ENCODE measurements at places on chromosomes 5 and 9. TPM values are rescaled to one million over a fixed set of nuclear protein-coding genes. Genes with fewer than 3 reads are reported as not detected.
A peak's percentile ranks its signal among the peaks of the same experiment; 100 is the strongest.

GRCh38 chr9:98099898-98100297 is 19.1 kb downstream of the TRIM14 start:
- no peak for DNase-seq

GRCh38 chr5:42636425-42636824 is 120.2 kb upstream of the CCDC152 start:
- DNase-seq, result no peak

DNA sequence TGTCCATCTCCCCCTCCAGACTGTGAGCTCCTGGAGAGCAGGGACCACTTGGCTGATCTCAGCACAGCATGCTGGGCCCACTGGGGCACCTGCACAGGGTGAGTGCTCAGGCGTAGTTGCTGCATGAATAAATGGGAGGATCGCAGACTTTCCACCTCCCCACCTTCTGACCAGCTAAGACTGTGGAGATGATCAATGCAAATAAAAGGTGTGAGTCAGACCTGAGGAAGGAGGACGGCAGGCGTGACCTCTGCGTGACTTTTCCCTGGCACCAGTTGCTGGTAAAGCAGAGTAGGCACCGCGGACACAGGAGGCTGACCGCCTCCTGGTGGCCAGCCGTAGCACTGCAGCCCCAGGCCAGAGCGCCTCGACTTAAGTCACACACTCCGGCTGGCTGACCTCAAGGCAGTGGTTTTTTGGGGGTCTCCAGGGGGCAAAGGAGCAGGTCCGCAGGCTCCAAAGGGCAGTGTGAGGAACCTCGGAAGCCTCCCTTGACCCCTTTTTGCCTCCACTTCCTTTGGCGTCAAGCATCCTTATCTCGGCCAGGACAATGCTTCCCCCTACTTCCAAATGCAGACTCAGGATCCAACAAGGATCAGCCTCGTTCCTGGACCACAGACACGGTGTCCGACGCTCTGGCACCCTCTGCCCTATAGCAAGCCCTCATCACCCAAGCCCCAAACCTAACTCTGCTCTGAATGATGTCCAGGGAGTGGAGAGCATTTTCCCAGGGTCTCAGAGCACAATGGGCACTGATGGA is 12.7 kb upstream of the TDRD7 start:
- no peak for DNase-seq

The PCDHGA4 gene
- total RNA-seq, result 5.0 TPM

- no peak for DNase-seq
Observed at GRCh38 chr5:61245936-61246335, 83.7 kb upstream of the SMIM15 start.

GRCh38 chr5:98880598-98880997 is 48.2 kb downstream of the CHD1 start:
- no peak for DNase-seq

- DNase-seq, result peak; percentile 27
Observed at GRCh38 chr5:134649163-134649835, 714 bp downstream of the SEC24A start.

GRCh38 chr9:18865542-18865941 is 167.5 kb downstream of the SAXO1 start:
- no peak for DNase-seq

DNA sequence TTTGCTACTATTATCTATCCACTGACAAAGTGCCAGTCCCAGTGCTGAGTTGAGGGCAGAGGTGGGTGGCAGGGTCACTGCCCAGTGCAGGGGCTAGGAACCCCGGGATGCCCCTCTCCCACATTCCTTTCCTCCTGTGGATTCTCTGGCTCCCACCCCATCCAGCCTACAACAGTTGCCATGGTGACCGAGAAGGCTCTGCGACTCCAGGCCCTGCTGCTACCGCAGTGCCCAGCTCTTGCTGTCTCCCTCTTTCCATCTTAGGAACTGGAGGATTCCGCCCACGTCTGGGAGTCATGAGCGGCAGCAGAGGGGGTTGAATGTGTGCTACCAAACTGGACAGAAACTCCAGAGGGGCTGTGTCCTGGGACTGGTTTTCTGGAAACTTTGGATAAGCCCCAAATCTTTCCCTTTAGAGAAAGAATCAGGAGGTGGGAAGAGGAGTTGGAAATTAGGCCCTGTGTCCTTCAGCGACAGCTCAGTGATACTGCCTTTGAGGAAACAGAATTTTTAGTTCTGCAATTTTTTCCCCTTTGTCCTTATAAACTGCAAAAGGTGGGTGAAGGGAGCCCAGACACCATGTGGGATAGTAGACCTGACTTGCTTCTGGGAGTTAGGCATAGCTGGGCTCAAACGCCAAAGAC is 20.7 kb upstream of the C5orf47 start:
- DNase-seq, result no peak

DNA sequence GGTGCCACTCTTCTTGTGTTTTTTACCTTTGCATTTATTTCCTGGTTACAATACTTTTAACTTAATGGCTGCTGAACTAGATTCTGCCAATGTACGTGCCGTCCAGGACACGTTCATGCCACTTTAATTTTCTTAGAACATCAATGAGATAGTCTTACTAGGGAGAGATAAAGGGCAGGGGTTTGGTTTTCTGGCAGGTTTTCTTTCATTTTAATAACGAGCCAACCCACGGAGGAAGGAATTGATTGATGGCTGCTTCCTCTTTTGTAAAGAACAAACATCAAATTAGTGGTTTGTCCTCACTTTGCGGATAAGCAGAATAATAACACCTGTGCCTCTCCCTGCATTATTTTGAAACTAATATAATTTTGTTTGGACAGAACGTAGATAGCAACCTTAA is 135.7 kb downstream of the DOCK8 start:
- no peak for DNase-seq

The LHX2 gene
- 3.3 TPM for total RNA-seq

The CMYA5 gene
- total RNA-seq, result 5.4 TPM

The FREM1 gene
- 10.6 TPM for total RNA-seq

DNA sequence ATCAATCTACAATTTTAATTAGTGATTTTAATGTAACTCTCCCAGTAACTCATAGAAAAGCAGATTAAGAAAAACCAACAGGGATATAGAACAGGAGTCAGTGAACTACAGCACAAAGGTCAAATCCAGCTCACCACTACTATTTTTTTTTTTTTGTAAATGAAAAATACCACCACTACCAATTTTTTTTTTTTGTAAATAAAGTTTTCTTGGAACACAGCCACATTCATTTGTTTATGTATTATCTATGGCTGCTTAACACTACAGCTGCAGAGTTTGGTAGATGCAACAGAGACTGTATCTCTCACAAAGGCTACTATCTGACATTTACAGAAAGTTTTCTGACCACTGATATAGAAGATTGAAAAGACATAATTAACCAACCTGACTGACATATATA is 11.7 kb downstream of the ZNF510 start:
- no peak for DNase-seq

- DNase-seq, result peak; percentile 73
Observed at GRCh38 chr9:130236436-130236985, 29.0 kb upstream of the HMCN2 start.

- DNase-seq, result no peak
Observed at GRCh38 chr9:90880066-90880465, 78.4 kb downstream of the SYK start.

GRCh38 chr9:132769906-132770769 is 99.9 kb downstream of the GTF3C4 start:
- peak; percentile 76 for DNase-seq

GRCh38 chr5:52673495-52673894 is 114.2 kb upstream of the ITGA1 start:
- DNase-seq, result no peak

DNA sequence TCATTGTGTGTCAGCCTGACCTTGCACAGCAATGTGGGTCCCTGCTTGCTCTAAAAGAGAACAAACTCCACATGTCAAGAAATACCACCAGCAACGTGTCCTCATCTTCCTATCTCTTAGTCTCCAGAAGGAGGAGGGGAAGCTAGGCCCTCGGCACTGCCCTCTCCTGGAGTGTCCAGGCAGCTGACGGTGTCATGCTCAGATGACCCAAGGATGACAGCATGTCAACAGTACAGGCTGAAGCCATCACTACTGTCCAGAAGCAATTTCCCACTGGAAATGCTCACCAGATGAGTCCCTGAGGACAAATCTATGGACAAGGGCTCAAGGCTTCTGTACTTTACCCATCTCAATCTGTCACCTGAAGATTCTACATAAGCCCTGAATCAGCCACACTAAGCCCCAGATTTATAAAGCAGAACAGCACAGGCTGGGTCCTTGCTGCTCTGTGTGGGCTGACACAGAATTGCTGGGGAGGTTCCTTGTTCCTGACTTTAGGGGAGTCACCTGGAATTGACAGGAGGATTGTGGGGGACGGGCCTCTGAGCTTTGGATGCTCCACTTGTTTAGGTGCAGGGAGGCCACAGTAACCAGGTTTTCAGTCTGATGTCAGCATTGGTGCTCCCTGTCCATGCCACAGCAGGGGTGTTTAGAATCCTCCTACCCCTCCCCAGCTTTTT is 210.2 kb downstream of the DAB2IP start:
- DNase-seq, result no peak

DNA sequence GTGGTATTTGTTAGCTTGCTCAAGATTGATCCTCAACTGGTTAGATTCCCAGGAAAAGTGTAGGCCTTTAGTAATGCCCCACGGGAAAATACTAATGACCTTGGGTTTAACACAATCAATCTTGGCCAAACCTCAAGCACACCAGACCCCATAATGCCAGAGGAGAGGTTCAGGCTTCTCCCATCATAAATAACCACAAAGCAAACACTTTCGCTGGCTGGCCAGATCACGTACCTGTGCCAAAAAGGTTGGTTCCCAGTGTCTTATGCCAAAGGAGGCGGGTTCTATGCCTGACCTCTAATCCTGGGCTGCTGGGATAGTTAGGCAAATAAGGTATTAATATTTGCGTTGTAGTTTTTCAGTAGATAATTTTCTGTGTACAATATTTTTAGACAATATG is 379.2 kb upstream of the CDH18 start:
- DNase-seq, result no peak

DNA sequence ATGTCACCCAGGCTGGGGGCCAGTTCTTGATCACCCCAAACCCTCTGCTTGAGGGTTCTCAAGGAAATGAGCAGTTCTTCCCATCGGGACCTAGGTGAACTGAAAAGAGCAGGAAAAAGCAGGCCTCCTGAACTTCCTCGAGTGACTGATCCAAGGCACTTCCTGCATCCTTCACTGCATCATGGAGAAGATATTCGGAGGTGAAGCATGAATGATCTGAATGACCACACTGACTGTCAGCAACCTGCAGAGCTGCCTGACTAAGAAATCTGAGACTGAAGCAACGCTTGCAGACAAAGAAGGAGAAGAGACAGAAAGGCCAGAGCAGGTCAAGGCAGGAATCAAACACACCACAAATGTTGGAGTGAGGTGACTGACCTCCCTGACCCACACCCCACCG is 420.2 kb downstream of the AGTPBP1 start:
- DNase-seq, result no peak

The KIF24 gene
- total RNA-seq, result 0.66 TPM

DNA sequence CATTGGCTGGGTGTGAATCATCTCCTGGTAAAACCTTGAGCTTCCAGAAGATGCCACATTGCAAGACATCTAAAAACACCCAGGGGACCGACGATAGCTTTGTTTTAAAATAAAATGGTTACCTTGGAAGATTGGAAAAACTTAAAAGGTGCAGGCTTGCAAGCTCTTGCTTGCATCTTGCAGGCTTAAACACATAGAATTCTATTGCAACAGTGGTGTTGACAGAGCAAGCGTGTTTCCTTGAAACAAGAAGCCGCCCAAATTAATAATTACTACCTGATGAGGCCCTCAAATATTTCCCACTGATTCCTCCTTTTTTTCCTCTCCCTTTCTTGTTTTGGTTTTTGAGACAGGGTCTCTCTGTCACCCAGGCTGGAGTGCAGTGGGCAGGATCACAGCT is 137.1 kb upstream of the BASP1 start:
- no peak for DNase-seq

GRCh38 chr9:23496489-23497136 is 329.4 kb downstream of the ELAVL2 start:
- no peak for DNase-seq

DNA sequence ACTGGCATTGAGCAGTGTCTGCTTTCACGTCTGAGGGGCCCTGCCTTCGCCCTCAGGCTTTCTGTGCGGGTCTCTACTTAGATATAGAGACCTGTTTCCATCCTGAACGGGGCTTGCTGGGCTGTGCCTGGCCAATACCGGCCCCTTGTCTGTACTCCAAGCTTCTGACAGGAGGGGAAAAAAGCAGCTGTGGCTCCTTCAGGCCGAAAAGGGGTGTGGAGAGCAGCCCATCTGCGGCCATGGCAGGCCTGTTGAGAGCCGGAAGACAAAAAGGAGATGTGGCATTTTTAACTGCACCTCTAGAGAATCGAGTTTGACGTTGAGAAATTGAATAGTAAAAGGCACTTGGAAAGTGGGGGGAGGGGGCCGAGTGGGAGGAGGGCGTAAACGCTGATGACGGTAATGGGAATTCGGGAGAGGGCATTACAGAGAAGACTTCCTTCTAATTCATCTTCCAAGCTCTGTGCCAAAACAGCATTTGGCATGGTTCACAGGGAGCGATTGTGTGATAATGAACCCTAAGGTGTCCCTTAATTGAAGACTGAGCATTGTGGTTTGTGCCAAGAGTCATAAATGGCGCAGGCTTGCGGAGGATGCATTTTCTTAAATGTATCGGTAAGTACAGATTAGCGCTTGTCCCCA is 25.1 kb upstream of the PRDM12 start:
- no peak for DNase-seq

GRCh38 chr9:75504721-75505120 is 385.8 kb upstream of the PCSK5 start:
- no peak for DNase-seq

DNA sequence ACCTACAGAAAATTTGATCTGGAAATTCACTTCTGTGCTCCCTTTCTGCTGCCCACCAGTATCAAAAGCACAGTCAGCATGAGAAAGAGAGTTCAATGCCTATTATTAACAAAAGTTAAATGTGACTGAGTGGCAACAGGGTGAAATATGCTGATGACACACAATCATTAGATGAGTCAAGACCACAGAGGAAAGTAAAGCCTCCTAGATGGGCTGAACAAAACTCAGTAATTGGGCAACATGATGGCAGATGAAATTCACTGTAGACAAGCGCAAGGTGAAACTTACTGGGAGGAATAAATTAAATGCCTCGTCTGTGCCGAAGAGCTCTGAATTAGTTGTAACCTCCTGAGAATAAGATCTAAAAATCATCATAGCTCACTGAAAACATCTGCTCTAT is 752.8 kb downstream of the IRX1 start:
- no peak for DNase-seq

GRCh38 chr9:37446401-37446800 is 18.8 kb downstream of the ZBTB5 start:
- DNase-seq, result no peak

DNA sequence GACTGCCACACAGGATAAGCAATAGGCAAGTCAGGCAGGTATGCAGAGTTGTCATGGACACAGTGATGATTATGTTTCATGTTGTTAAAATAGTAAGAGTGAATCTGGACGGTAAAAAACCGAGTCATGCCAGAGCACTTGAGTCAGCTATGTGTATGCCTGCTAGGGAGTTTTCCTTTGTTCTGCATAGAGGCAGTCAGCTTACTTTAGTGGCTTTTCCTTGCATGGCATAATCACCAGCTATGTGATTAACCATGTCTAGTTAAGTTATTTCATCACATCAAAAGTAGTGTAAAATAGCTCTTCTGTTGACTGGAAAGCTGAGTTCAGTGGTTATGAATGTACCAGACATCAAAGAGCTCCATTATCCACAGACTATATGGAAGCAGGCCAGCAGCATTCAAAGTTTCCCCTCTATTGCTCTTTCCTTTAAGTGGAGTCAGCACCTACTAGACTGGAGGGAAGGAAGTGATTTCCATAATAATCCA is 989.8 kb downstream of the TLE1 start:
- no peak for DNase-seq

The ATP6V1G1 gene
- total RNA-seq, result 176 TPM

The SPAG8 gene
- total RNA-seq, result 2.8 TPM

- DNase-seq, result no peak
Observed at GRCh38 chr5:91635950-91636734, 253.0 kb upstream of the ARRDC3 start.

Measured in sigmoid colon (tissue), 7 donors.